ENCODE measurements at places on chromosomes 3 and 15. TPM values are rescaled to one million over a fixed set of nuclear protein-coding genes. Genes with fewer than 3 reads are reported as not detected.

GRCh38 chr15:101497017-101497416, 7.5 kb upstream of the PCSK6 start:
- no peak for DNase-seq

- DNase-seq = no peak
Observed at GRCh38 chr15:80494351-80494751, 90.2 kb downstream of the ARNT2 start.

- no peak for DNase-seq
Observed at GRCh38 chr3:124168271-124168670, 176.3 kb upstream of the ROPN1 start.

The DLEC1 gene
- polyA plus RNA-seq = 0.22 TPM

The WDR72 gene
- 0.27 TPM for polyA plus RNA-seq

The PRRT3 gene
- 1.5 TPM for polyA plus RNA-seq
